Epithelial cell of umbilical artery (primary cell): ENCODE measurements at places on chromosomes 4 and X. TPM values are rescaled to one million over a fixed set of nuclear protein-coding genes. Genes with fewer than 3 reads are reported as not detected.

RIPPLY1 gene
- not detected in 2 replicates for total RNA-seq

ADRA2C gene
- total RNA-seq = 0.65 TPM in 1 of 2 replicates, not detected in the other

UCHL1 gene
- 320 and 433 TPM in 2 replicates for total RNA-seq

SLIT2 gene
- 33.3 and 50.0 TPM in 2 replicates for total RNA-seq

IQCM gene
- not detected in 2 replicates for total RNA-seq

CXorf49 gene
- not detected in 2 replicates for total RNA-seq

DCAF8L2 gene
- 0.32 and 0.46 TPM in 2 replicates for total RNA-seq

EPHA5 gene
- total RNA-seq = 0.15 and 0.32 TPM in 2 replicates

FRAS1 gene
- 3.9 and 9.9 TPM in 2 replicates for total RNA-seq

SLC9A6 gene
- total RNA-seq = 14.9 and 19.5 TPM in 2 replicates

MAGEA2 gene
- not detected in 2 replicates for total RNA-seq

SPP1 gene
- 1.4 TPM in 1 of 2 replicates, not detected in the other for total RNA-seq

SCARB2 gene
- 139 and 167 TPM in 2 replicates for total RNA-seq

ACE2 gene
- total RNA-seq = not detected in 2 replicates

PRKX gene
- total RNA-seq = 39.0 and 61.4 TPM in 2 replicates

MSANTD1 gene
- under 0.01 and 0.46 TPM in 2 replicates for total RNA-seq

TLL1 gene
- 5.9 and 10.1 TPM in 2 replicates for total RNA-seq

SHISA3 gene
- total RNA-seq = 27.9 and 64.7 TPM in 2 replicates

AKAP4 gene
- not detected in 2 replicates for total RNA-seq
